ENCODE measurements at places on chromosomes 3 and 15. TPM values are rescaled to one million over a fixed set of nuclear protein-coding genes. Genes with fewer than 3 reads are reported as not detected.

Gene B4GALT4
- total RNA-seq: 12.1 TPM

Gene ARGFX
- not detected for total RNA-seq

Gene GALNT15
- 211 TPM for total RNA-seq

Gene SAMD7
- not detected for total RNA-seq

Gene NAALADL2
- 10.8 TPM for total RNA-seq

Gene WNT5A
- total RNA-seq: 3.9 TPM

GRCh38 chr3:111534701-111535100 lies 7.3 kb upstream of the CD96 start:
- no peak for DNase-seq

DNA sequence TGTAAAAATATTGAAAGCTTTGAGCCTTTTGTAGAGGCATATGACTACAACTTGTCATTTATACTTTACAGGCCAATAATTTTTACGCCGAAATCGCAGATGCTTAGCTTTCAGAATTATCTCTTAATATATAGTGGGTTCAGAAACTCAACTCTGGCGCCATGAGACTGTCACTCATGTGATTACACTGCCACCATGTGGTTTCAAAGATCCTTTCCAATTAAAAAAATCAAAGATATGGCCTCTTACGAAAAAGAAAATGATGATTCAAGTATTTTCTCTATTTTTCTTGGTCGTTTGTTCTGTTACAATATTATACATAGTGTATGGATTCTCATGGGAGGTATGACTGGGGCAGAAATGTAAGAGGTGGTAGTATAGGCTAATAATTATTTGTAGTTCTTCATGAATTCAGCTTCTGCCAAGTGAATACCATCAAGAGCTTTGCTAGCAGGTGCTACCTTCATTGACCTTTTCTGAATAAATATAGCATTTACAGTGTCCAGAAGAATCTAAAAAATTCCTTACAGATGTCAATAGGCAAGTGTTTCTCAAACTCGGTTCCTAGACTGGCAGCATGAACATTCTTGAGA lies 751.7 kb upstream of the GOLIM4 start:
- DNase-seq: no peak

- DNase-seq: no peak
Measured at GRCh38 chr3:150603980-150604319, 829 bp downstream of the SELENOT start.

DNA sequence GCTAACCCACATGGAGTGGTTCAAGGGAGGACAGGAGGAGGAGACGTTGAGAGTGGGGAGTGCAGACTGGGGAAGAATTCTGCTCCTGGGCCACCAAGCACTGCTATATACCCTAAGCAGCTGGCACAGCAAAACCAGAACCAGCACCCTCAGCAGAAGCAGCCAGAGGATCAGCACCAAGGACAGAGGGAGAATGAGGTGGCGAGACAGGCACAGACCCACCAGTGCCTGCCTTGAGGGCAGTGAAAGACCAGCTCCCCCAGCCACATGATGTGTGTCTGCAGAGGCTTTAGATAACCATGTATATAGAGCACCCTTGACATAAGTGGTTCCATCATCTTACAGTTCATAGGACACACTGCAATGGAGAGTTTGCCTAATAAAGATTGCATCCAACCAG lies 319.0 kb downstream of the GABRB3 start:
- DNase-seq: no peak

DNA sequence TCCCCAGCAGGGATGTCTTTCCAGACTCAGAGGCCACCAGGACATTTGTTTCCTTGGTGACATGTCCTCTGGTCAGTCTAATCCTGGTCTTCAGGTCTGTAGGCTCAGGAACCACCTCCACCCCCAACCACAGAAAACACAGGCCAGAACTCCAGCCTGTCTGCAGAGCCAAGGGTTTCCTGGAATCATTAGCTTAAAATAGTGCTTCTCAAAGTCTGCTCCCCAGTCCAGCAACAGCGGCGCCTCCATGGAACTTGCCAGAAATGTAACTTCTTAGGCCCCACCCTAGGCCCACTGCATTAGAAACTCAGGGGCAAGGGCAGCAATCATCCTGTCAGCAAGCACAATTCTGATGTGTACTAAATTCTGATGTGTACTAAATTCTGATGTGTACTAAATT lies 20.0 kb downstream of the SLC28A1 start:
- DNase-seq: no peak

DNA sequence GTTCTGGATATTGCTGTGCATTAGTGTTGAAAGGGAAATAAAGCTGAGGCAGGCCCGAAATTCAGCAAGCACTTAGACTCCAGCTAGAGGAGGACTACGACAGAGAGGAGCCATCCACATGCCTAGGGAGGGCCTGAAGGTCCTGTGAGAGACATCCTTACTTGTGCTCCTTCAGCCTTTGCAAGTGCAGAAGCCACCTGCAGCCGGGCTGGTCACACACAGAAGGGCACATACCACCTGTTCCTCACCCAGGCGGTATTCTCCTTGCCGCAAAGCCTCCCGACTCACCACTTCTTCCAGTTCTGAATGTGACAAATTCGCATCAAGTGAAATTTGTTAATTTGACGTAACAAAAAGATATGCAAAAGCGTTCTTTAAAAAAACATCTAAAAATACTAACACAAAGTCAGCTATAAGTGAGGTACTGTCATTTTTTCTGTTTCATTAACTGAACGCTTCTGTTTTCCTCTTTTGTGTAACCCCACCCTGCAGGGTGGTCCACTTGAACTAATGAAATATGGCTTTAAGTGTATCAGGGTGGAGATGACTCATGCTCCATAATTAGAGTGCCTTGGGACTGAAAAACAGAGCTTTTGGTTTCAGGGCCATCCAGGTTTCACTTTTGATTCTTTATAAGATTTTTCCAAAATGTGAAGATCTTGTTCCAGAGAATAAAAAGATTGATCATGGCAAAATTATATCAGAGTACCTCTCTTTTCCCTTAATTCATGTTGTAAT lies 467.9 kb upstream of the ATP11B start:
- DNase-seq: no peak

GRCh38 chr3:39540162-39540921 lies 72.9 kb downstream of the MOBP start:
- DNase-seq: no peak

DNA sequence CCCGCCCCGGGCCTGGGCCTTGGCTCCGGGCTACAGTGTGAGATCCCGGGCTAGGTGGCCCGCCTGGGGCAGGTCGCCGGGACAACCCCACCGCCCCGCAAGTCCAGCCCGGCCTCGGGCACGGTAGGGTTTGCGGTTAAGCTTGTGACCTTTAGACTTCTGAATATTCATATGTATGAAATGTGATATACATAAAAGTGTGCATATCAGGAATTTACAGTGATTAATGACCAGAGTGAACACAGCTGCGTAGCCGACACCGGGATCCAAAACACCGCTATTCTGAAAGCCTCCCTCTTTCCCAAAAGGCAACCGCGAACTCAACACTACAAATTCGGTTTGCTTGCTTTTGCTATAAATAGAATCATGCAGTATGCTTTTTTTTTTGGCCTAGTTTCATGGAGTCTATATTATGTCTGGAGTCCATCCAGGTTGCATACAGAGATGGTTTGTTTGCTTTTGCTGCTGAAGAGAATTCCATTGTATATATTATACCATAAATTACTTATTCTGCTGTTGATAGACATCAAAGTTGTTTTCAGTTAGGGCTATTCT lies 636 bp upstream of the SNRPA1 start:
- DNase-seq: no peak

DNA sequence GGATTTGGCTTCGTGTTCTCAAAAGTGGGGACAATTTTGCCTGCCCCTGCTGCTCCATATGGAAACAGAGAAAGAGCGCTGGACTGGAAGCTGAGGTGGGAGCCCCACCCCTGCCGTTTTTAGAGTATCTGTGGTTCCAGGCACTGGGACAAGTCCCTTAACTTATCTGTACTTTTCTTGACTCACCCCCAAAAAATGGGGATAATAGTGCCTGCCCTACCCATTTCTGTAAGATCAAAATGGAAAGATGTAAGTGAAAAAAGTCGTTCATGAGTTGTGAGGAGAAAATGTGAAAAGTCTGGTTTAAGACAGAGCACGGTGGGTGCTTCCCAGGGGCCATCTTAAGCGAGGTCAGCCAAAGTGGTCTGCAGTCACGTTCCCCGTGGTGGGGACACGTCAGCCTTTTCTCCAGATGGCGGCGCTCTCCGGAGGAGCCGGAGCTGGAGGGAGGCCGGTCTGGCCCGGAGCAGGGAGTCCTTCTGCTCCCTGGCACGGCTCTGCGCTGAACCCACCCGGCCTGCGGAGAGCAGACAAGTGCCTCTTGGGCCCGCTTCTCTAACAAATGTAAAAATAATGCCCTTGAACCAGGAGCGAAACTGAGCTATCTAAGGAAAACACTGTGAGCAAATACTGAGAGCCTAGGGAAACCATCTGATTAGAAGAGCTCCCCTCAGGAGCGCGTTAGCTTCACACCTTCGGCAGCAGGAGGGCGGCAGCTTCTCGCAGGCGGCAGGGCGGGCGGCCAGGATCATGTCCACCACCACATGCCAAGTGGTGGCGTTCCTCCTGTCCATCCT lies at the start of gene CLDN18:
Gene CLDN18 (plus strand): TSS at position 690 of the 797 bp plus-strand sequence. CDS start 61 bp downstream, at position 751.
- no peak for DNase-seq

- no peak for DNase-seq
Measured at GRCh38 chr3:88433568-88433967, 283.8 kb downstream of the C3orf38 start.

DNA sequence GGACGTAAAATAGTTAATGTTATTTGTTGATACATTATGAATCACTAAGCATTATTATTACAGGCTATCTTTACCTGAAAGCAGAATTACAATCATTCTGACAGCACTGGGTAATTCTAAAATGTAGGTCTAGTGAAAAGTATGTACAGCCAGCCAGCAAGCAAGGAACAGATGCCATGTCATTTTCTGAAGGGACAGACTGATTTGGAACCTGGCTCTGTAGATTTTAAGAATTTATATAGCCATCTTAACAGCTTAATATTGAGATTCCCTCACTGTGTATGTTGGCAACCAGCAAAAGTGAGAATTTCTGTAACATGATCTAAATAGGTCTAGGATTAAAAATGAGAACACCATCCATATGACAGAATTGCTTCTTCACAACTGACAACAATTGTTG lies 359.4 kb downstream of the ZIC4 start:
- DNase-seq: no peak

DNA sequence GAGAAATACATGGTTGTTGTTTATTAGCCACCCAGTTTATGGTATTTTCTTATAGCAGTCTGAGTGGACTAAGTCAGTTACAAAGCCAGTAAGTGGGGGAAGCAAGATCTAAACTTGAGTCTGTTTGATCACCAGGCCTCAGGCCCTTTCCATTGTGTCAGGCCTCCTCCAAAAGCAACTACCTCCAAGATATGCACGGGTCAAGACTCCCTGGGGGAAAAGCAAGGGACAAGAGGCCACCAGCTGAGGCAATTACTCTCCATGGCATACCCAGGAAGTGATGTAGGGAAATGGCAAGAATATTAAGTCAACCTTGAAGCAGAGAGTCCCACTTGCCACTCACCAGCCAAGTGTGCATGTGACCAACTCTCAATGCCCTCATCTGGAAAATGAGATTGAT lies 28.6 kb upstream of the SRGAP3 start:
- no peak for DNase-seq

- no peak for DNase-seq
Measured at GRCh38 chr3:71707595-71707994, 17.6 kb downstream of the EIF4E3 start.

All from sigmoid colon (tissue), 7 donors.